Left ventricle myocardium superior (tissue), 1 donor: ENCODE measurements at places on chromosomes 13 and 19.
A peak's percentile ranks its signal among the peaks of the same experiment; 100 is the strongest.

GRCh38 chr19:36514012-36514612 is 14.0 kb downstream of the ZNF260 start:
- DNase-seq, result no peak

- DNase-seq, result no peak
Observed at GRCh38 chr13:110949628-110950027, 34.8 kb upstream of the ANKRD10 start.

- DNase-seq, result no peak
Observed at GRCh38 chr13:99033814-99034213, 56.0 kb upstream of the DOCK9 start.

- DNase-seq, result peak; percentile 74
Observed at GRCh38 chr19:17107546-17108452, 32.2 kb downstream of the MYO9B start.

GRCh38 chr19:38650911-38651584 is 3.6 kb downstream of the ACTN4 start:
- no peak for DNase-seq

DNA sequence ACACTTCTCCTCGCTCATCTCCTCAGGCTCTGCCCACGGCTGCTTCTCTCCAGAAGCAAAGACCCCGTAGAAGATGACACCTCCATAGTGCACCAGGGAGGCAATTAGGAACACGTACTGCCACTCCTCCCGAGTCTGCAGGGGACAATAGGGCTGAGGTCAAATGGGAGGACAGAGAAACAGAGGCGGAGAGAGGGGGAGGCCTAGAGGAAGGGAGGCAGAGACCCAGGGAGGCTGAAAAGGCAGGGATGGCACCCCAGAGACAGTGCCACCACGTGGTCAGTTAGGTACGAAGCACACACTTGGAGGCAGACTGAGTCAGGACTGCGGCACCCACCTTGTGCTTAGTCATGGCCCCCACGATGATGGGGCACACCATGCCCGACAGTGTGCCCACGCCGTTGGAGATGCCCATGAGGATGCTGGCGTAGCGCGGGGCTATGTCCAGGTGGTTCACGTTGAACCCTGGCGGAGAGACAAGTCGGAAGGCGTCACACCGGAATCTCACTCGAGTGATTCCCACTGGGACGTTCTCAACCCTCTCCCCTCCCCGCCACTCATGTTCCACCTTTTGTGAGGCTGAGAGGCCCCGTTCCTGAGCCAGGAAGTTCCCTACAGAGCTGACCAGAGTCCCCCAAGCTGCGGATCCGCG is 5.6 kb downstream of the GFY start:
- DNase-seq, result no peak

GRCh38 chr19:44007473-44007872 is 4.7 kb downstream of the ZNF230 start:
- DNase-seq, result no peak

DNA sequence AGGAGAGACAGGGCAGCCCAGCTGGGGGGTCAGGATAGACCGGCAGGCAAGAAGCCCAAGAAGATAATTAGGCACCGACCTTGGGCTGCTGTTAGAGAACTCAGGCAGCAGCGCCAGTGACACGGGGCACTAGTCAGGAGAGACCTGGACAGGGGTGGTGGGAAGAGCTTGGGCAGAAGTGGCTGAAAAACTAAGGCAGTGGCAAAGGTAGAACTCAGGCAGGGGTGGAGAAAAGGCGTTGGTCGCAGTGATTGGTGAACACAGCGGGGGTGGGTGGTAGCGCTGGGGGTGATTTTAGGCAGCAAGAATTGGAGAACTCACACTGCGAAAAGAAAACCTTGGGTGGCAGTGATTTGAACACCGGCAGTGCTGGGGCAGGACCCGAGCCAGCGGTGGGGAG is 4.3 kb downstream of the CCER2 start:
- DNase-seq, result no peak

GRCh38 chr19:57829316-57829715 is 783 bp upstream of the ZNF587B start:
- no peak for DNase-seq
